ENCODE measurements at places on chromosomes 4 and X.
A peak's percentile ranks its signal among the peaks of the same experiment; 100 is the strongest.

DNA sequence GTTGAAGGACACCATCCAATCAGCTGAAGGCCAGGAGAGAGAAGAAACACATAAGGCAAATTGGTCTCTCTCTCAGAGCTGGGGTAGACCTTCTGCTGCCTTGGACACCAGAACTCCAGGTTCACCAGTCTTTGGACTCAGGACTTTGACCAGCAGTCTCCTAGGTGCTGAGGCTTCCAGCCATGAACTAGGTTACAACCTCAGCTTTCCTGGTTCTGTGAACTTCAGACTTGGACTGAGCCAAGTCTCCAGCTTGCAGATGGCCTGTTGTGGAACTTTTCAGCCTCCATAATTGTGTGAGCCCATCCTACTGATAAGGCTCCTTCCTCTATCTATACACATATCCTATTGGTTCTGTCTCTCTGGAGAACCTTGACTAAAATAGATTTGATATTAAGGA, 20.6 kb upstream of the BBS12 start:
- H3K4me3 ChIP-seq = no peak overlapping the region
- H3K27ac ChIP-seq = peak overlapping the region; percentile 94
- DNase-seq = no peak

DNA sequence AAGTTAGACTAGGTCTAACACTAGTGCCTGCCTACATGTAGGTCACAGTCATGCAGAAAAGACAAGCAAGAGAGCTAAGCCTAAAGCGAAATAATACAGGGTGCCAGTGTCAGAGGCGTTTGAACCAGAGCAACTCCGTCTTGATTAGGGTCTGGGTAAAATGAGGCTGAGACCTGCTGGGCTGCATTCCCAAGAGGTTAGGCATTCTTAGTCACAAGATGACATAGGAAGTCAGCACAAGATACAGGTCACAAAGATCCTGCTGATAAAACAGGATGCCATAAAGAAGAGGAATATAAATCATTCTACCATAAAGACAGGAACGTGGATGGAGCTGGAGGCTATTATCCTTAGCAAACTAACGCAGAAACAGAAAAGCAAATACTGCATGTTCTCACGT, 120.9 kb downstream of the BEND2 start:
- no peak for DNase-seq
- H3K4me3 ChIP-seq = no peak overlapping the region
- H3K4me1 ChIP-seq = no peaks in the 10 kb centered on the region
- no peaks in the 10 kb centered on the region for H3K36me3 ChIP-seq

GRCh38 chrX:17860811-17861488, at the start of gene RAI2:
RAI2 (minus strand) TSS chrX:17861298; CDS start chrX:17802010, 59,288 bp downstream.
- H3K27me3 ChIP-seq = peaks cover 60% of the 10 kb centered on the region
- no peaks in the 10 kb centered on the region for H3K36me3 ChIP-seq
- no peak within 1 kb of the TSS for H3K27ac ChIP-seq
- DNase-seq = no peak
- H3K4me1 ChIP-seq = peaks cover 10% of the 10 kb centered on the region

DNA sequence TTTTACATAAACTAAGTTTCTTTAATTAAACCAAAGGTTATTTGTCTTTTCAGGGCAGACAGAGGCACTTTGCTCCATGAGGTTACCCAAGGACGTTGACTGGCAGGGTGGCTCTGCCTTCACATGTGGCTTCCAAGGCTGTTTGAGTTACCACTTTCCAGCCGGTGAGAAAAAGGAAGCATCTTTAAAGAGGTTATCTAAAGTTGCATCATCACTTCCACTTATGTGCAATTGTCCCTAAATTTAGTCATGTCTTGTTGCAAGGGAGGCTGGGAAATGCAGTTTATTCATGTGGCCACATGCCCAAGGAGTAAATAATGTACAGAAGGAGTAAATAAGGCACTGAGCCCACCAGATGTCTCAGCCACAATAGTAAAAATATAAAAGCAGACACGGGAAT, 29.0 kb upstream of the RAP1GDS1 start:
- H3K4me1 ChIP-seq = no peaks in the 10 kb centered on the region
- no peak for DNase-seq
- no peak overlapping the region for H3K4me3 ChIP-seq
- H3K36me3 ChIP-seq = no peaks in the 10 kb centered on the region
- H3K27ac ChIP-seq = no peak overlapping the region

DNA sequence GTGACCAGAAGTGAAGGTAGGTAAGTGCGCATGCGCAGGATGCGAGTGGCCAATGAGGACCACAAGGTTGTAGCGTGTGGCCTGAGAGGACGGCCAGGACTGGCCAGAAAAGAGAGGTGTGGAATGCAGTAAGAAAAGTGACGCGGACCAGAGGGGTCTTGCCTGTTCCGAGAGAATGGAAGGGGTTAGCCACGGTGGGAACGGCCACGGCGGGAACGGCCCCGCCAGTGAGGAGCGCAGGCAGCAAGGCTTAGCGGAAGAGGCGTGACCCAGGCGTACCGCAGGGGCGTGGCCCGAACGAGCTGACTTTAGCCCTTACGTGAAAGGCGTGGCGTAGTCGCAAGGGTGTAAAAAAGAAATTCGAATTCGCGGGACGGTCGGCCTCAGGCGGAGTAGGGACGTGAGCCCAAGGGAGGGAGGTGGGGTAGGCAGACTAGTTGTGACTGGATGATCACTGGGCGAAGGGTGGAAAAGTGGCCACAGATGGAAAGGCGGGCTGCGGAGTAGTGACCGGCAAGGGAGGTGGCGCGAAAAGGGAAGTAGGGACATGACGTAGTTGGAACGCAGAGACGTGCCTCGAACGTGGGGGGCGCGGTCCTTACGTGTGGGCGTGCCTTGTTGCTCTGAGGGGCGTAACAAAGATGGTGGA, 10.4 kb upstream of the CLTRN start:
- peaks cover 15% of the 10 kb centered on the region for H3K36me3 ChIP-seq
- H3K27me3 ChIP-seq = peaks cover 8% of the 10 kb centered on the region
- H3K4me3 ChIP-seq = no peak overlapping the region
- H3K27ac ChIP-seq = no peak overlapping the region
- H3K4me1 ChIP-seq = peaks cover 29% of the 10 kb centered on the region

DNA sequence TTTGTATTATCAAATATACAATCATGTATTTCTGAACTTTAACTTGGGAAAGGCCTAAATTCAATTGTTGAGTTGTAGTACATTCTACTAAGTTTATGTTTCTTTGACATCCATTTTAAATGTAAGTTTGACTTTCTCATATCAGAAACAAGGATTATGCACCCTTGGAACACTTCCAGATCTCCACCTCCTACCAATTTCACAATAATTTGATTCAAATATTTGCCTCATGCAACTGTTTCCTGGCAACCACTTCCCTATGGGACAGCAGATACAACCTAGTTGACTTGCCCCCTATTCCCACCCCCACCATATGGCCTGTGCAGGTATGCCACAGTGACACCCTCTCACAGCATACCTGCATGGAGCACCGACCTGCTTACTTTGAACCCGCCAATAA, 506.4 kb upstream of the PABPC4L start:
- H3K4me1 ChIP-seq = no peaks in the 10 kb centered on the region
- no peak for DNase-seq
- H3K36me3 ChIP-seq = no peaks in the 10 kb centered on the region
- no peaks in the 10 kb centered on the region for H3K27me3 ChIP-seq
